ENCODE measurements at places on chromosomes 5 and 9.
A peak's percentile ranks its signal among the peaks of the same experiment; 100 is the strongest.

- no peak for DNase-seq
Measured at GRCh38 chr5:160899735-160900134, 47.7 kb upstream of the ATP10B start.

DNA sequence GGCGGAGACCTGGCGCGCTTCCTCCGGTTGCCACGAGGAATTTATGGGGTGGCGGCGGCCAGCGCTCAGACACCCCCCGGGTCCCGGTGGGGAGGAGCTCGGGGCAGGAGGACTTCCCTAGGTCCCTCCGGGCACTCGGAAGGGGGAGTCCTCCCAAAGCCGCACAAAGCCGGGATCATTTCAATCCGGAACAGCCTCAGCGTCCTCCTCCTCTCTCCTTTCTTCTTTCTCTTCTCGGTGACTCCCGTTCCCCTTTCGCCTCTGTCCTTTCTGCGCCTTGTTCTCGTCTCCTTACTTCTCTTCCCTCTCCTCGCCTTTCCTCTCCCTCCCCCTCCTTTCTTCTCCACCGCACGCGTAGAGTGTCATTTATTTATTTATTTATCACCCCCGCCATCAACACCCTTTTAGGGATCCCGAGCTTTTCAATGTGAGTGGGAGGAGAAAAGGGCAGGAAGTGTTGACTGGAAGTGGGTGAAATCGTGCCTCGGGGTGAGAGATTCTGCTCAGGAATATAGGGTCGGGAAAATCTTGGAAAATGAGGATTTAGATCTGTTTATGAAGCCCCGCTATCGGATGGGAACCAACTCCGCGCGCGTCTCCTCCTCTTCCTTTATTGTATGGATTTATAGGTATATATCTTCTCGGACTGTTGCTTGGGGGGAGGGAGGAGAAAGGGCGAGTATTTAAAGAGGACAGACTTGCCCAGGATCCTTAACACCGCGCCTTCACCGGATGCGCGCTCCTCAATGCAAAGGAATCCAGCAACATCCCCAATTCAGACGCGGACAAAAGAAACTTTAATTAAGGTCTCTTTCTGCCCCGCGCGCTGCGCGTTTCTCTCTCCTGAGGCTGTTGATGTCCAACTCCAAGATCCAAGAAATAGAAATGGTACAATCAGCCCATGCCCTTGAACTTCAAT lies 2.0 kb upstream of the ZNF462 start:
- peak; percentile 57 for DNase-seq

DNA sequence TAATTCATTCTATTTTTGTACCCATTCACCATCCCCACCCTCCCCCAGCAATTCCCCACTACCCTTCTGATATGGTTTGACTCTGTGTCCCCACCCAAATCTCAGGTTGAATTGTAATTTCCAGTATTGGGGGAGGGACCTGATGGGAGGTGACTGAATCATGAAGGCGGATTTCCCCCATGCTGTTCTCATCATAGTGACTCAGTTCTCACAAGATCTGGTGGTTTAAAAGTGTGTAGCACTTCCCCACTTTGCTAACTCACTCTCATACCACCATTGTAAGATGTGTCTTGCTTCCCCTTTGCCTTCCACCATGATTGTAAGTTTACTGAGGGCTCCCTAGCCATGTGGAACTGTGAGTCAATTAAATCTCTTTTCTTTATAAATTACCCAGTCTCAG lies 25.9 kb upstream of the TESK1 start:
- peak; percentile 23 for DNase-seq

- peak; percentile 97 for DNase-seq
Measured at GRCh38 chr9:127388037-127388855, 8.7 kb upstream of the SLC2A8 start.

GRCh38 chr9:3401221-3401954 lies 124.4 kb downstream of the RFX3 start:
- DNase-seq, result peak; percentile 15

- no peak for DNase-seq
Measured at GRCh38 chr9:99414321-99414720, 192.2 kb downstream of the SEC61B start.

DNA sequence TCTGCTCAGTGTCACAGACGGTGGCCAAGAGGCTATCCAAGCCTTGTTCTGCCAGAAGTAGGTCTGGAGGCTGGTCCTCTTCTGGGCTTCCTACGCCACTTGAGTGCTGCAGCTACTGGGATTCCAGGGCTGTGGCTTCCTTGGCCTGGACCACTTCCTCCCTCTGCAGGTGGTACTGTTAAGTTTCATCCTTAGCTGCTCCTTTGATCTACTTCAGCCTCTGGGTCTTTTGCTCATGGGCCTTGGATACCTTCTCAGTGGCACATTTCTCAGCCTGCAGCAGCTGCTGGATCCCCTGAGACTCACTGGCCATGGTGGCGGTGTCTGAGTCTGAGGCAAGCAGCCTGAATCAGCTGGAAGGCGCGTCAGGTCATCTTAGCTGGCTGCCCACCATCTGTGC lies 10.3 kb downstream of the CNOT8 start:
- peak; percentile 20 for DNase-seq

DNA sequence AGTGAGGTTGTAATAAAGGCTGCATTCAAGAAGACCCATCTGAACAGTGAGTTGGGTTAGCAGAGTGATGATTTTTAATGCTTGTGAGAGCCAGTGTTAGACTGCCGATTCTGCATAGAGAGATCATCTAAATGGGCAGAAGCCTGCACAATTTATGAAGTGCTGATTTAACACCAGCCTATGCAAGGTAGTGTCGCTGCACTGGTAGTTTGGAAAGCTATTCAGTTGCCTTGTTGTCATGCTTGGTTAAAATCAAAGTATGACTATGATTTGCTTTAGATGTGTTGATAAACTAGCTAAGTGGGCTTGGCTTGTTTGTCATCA lies 379 bp upstream of the LRRTM2 start:
- DNase-seq, result no peak

- DNase-seq, result no peak
Measured at GRCh38 chr5:95191330-95191729, 93.6 kb downstream of the MCTP1 start.

- no peak for DNase-seq
Measured at GRCh38 chr5:983238-983524, 25.4 kb upstream of the NKD2 start.

GRCh38 chr5:172837640-172838039 lies 3.6 kb downstream of the ERGIC1 start:
- no peak for DNase-seq

DNA sequence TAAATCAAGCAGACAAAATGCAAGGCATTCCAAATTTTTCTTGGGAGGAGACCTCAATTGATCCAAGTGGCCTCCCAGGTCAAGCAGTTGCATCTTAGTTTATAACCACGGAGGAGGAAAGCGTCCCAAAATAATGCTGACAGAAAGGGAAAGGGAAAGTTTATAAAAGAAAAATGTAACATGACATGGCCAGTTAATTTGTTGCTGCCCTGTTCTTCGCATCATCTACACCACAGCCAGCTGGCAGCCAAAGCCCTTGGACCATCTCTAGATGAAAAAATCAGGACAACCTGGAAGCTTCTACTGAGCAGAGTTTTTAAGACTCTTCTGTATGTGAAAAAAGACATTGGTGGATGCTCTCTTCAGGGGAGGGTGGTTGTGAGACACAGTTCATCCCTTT lies 128.8 kb upstream of the FBXL7 start:
- no peak for DNase-seq

DNA sequence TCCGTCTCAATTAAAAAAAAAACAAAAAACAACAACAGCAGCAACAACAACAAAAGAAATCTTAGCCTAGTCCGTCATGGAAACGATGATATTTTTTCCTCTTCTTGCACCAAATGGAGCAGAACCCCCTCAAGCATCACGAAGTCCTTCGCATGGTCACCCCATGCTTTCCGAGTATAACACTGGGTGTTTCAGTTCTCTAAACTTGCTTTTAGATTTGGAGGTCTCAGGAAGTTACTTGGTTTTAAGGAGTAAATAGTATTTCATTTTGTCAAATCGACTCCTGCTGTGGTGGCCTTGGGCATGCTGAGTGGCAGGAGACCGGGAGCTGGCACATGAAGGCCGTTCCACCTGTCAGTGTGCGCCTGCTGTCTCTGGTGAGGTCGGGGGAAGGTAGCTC lies 118.5 kb upstream of the CACNA1B start:
- DNase-seq, result no peak
